ENCODE measurements at places on chromosomes 13 and 19.
A peak's percentile ranks its signal among the peaks of the same experiment; 100 is the strongest.

GRCh38 chr13:31862828-31863227, 123.5 kb downstream of the RXFP2 start:
- no peak for DNase-seq

- no peak for DNase-seq
Measured at GRCh38 chr19:45184115-45184514, 5.5 kb downstream of the BLOC1S3 start.

- no peak for DNase-seq
Measured at GRCh38 chr13:27476943-27477703, 26.8 kb upstream of the MTIF3 start.

DNA sequence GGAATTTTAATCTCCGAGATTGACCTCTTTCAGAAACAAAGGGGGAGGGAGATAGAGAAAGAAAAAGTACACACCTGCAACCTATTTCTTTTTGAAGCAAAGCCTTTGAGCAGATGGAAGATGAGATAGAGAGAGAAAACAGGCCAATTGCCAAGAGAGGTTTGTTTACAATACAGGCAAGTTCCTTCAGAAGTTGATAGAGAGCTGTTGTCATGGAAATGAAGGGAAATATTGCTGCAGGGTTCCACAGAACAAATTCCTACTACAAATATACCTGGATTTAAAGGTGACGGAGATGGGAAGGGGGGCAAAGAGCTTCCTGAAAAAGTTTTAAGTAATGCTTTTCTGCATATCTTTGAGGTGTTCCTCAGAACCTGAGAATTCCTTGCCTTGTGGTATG, 388.4 kb downstream of the NDFIP2 start:
- no peak for DNase-seq

- DNase-seq, result no peak
Measured at GRCh38 chr13:31172001-31172400, 10.3 kb upstream of the HSPH1 start.

DNA sequence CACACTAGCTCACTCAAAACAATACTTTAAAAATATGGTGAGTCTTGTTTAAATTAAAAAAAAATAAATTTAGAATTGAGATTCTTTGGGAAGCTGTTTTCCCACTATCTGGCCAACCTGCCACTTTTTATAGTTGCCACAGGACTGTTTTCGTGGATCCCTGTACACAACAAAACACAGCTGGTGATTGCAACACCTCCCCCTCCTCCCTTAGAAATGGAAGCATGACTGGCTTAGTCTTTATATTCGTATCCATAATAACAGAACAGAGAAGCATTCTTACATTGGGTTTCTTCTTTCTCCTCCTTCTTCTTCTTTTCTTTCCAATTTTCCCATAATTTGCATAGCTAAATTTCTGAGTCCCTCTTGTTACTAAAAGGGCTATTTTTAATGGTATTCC, 79.5 kb upstream of the GJB6 start:
- DNase-seq, result no peak

DNA sequence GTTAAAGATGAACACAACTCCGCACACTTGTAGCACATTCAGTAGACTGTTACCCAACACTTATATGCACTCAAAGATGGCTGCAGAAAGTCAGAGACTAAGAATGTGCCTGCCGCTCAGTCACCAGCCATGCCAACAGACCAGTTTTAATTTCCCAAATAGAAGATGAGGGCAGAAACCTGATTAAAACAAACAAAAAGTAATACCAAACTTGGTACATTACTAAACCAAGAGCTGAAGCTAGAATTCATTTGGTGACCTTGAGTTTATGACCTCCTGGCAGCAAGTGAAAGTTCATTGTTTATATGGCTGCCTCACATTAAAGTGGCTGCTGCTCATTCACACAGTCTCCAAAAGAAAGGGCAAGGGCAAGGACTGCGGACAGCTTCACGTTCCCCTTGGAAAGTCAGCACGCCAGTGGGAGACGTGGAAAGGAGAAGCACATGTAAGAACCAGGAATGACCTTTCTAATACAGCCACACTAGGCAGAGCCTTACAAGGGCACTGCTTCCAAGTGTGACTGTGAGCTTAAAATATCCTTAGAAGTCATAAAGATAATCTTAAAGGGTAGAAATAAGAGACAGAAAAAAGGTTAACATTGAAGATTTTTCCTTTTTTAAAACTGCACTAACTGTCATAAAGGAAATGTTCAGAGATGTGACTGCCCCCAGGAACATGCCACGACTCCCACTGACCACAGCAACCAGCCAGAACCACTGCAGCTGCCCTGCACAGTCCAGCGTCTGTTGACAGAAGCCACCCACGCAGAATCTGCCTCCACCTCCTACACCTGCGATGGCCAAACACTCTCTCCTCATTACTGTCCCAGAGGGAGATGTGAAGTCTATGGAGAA, 73.5 kb downstream of the STK24 start:
- DNase-seq, result no peak

- DNase-seq, result no peak
Measured at GRCh38 chr13:40480915-40481516, 185.4 kb downstream of the FOXO1 start.

DNA sequence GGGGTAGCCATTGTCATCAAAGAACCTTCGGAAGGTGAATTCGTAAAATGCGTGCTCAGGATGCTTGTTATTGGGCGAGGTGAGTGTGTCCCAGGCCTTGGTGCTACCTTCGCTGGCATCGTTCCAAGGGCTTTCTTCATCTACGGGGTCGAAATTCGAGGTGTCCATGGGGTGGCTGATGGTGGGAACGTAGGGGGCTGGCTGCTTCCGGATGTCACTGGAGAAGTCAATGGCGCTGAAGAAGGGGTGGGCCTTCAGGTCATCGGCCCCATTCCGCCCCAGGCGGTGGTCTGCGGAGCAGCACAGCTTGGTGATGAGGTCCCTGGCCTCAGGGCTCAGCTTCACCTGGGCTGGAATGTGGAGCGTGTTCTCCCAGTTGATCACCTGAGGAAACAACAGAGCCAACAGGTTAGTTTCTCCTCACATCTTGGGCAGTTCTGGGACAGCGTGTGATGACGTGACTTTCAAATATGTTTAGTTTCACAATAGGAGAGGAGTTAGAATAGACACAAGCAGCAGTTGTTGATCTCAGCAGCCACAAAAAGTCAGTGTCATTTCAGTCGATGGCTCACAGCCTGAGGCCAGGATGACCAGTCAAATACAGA, 72.5 kb upstream of the XPO4 start:
- no peak for DNase-seq

DNA sequence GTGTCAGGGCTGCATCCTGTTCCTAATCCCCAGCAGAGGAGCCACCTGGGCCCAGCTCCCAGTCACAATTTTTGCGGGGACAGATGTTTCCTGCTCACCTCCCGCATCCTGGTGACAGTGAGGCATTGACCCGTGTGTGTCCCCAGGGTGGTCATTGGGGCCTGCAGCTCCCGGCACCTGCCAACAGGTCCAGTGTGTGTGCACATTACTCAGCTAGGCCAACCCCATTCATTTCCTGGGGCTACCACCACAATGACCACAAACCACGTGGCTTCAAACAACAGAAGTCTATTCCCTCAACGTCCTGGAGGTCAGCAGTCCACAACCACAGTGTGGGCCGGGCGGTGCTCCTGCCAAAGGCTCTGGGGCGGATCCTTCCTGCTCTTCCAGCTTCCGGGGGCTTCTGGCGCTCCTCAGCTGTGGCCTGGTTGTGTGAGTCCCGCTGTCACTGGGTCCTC, 11.9 kb upstream of the F2RL3 start:
- no peak for DNase-seq

- peak; percentile 99 for DNase-seq
Measured at GRCh38 chr19:51108066-51108804, at the start of gene CTU1. Gene CTU1 (minus strand): TSS chr19:51108409. CDS start chr19:51104569, 3,840 bp downstream.

GRCh38 chr19:29831686-29832085, 19.9 kb downstream of the CCNE1 start:
- no peak for DNase-seq

GRCh38 chr19:54247106-54247930, 4.7 kb upstream of the LILRA6 start:
- no peak for DNase-seq

GRCh38 chr19:48342841-48343540, 17.6 kb downstream of the EMP3 start:
- DNase-seq, result no peak

GRCh38 chr19:8089664-8090601, 37.4 kb downstream of the CCL25 start:
- no peak for DNase-seq

- DNase-seq, result no peak
Measured at GRCh38 chr13:92833071-92833470, 393.5 kb upstream of the GPC6 start.

- DNase-seq, result no peak
Measured at GRCh38 chr13:102172406-102172805, 229.4 kb downstream of the FGF14 start.

DNA sequence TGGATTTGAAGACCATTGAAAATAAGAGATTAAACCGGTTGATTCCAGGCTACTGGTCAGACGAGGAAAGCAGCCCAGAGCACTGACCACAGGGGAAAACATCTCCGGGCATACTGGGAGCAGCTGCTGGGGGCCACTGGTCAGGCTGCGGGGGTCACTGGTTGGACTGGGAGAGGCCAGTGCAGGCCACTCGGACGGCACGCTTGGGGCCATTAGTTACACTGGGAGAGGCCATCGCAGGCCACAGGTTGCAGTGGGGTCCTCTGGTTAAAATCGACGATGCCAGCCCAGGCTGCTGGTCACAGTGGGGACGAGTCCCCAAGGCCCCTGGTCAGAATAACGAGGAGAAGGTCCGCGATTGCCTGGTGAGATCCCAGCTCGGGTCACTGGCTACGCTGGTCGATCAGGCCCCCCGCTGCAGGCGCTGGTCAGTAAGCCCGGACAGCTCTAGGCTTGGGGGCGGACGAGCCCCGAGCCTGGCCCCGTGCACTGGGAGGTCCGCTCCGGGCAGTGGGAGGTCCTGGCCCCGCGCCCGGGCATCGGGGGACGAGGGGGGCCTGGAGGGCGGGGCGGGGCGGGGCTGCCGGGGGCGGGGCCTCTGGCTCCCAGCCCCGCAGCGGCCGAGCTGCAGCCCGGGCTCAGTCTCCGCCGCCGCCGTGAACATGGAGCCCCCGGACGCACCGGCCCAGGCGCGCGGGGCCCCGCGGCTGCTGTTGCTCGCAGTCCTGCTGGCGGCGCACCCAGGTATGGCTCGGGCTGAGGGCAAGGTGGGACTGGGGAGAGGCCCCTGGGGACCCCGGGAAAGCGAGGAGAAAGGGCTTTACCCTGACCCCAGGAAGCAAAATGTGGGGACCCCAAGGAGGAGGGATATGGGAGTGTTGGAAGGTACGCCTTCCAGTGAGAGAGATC, at the start of gene BCAM:
Gene BCAM, plus strand, starts transcription at position 641 of the 909 bp plus-strand sequence. Its CDS starts 22 bp downstream, at position 663.
- DNase-seq, result peak; percentile 86

DNA sequence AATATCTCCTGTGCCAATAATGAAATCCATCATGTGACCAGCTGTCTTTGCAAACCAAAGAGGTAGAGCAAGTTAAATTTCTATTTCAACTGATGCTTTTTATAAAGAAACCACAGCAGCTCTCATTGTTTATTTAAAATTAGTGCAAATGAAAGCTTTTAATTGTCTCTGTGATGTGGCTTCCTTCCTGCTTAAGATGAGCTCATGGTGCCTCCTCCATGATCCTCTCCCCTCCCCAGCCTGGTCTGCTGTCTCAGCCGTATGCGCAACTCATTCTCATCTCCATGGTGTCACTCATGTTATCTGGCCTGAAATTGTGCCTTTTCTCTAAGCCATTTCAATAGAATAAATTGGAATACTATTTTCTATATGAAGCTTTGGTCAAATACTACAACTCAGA, 270.6 kb downstream of the FGF14 start:
- DNase-seq, result no peak

GRCh38 chr19:35000647-35001501, 751 bp downstream of the GRAMD1A start:
- no peak for DNase-seq

GRCh38 chr19:2775556-2776430, 7.3 kb downstream of the SGTA start:
- DNase-seq, result peak; percentile 74

DNA sequence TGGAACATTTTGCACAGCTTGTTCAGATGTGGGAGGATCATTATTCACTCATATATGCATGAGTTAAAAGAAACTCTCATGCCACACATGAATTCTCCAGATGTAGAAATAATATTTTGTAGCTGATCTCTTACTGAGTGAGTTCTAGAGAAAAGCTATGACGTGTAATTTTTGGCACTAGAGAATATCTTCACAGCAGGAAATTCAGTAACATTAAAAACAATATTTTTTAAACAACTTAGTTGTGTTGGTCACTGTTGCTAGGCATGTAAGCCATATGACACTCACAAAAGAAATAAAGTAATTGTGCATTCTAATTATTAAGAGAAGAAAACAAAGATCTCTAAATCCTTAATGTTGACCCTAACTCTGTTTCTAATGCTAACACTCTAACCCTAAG, 371.4 kb upstream of the SLC10A2 start:
- no peak for DNase-seq

- DNase-seq, result no peak
Measured at GRCh38 chr13:25915840-25916518, 135.8 kb downstream of the SHISA2 start.

- peak; percentile 63 for DNase-seq
Measured at GRCh38 chr19:47274891-47275761, 441 bp downstream of the INAFM1 start.

DNA sequence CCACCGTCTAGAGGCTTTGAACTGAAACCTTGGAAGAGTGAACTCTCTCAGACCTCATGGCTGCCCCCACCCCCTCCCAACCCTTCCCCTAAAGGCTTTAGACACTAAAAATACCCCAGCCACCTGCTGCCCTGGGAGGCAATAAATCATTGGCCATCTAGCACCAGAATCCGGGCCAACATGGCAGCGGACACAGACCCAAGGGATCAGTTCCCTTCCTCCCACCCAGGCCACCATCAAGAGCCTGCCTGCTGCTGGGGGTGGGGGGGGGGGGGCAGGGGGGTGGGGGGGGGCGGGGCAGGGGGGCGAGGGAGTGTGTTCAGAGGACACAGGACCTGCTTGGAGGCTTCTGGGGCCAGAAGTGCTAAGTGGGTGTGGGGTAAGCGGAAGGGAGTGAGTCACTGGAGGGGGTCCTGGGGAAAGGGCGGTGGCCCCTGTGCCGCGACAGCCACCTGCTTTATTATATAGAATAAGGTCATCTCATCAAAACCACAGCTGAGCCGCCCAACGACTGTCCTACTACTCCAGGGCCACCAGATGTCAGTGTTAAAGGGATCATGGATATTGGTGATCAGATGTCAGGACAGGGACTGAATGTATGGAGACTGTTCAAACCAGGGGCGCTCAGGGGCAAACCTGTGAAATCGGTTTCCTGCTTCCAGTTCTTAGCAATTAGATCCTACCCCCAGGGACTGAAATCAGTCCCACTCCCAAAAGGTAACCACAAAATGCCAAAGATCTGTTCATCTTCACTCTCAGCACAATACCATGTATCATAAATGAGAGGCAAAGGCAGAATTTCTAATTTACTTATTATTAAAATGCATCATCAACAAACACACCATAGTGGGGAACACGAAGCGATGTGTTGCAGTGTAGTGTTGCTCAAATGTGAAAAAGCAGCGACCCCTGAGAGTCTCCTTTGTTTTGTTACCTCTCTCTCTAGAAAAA, 24.3 kb downstream of the ARL11 start:
- DNase-seq, result no peak

- DNase-seq, result no peak
Measured at GRCh38 chr13:97302611-97303010, 80.5 kb downstream of the MBNL2 start.

GRCh38 chr13:89627996-89628395, 1719.5 kb upstream of the MIR17HG start:
- no peak for DNase-seq
